Fibroblast of skin of left quadriceps (primary cell): ENCODE measurements at places on chromosomes 3 and 15.

DNA sequence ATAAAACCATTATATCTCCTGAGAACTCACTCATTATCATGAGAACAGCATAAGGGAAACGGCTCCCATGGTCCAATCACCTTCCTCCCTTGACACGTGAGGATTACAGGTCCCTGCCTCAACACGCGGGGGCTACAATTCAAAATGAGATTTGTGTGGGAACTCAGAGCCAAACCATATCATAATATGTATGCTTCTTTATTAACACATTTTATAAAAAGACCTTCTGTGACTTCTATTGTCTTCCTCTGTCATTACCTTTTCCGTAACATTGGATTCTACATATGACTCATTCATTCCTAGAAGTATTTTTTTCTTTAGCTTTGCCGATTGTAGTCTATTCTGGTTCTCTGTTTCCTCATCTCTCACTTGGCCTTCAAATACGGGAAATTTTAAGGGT, 267.2 kb upstream of the ROBO1 start:
- DNase-seq, result no peak

GRCh38 chr15:32659340-32660155, 18.0 kb downstream of the SCG5 start:
- no peak for DNase-seq

DNA sequence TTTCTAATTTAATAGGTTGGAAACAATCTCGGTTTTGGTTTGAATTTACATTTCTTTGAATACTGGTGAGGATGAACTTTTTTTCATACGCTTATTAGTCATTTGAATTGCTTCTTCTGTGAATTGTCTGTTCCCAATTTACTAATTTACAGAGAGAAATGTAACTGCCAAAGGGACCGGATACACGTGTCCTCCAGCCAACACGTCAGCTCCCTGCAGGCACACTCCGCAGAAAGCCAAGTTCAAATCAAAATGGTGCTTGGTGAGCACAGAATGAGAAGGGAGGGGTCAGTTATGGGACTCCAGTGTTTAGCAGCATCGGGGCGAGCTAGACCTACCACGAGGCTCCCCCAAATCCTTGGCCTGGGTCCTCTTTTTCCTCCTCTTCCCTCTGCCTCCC, 10.8 kb upstream of the TSEN2 start:
- peak; percentile 53 for DNase-seq

DNA sequence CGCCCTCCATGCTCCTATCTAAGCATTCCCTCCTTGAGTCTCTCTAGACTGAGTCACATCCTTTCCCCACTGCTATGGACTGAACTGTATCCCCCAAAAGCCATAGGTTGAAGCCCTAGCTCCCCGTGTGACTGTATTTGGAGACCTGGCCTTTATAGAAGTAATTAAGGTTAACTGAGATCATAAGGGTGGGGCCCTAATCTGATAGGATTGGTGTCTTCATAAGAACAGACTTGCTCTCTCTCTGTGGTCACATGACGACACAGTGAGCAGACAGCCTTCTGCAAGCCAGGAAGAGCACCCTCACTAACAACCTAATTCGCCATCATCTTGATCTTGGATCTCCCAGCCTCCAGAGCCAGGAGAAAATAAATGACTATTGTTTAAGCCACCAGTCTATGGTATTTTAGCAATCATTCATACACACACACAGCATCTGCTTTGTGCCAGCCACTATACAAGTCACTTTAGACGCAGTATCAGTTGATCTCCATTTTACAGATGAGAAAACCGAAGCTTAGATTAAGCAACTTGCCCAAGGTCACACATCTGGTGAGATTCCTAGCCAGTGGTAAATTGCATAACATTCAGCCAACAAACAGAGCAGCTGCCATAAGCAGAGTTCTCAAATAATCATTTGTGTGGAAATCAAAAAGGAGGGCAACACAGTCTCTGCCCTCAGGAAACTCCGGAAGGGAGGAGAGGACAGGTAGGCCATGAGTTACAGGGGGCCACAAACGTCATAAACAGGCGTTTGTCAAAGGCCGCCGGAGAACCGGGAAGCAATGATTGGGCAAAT, 66.3 kb upstream of the HES1 start:
- DNase-seq, result no peak

- no peak for DNase-seq
These were observed 21.9 kb upstream of the SQOR start for GRCh38 chr15:45612790-45613415.

DNA sequence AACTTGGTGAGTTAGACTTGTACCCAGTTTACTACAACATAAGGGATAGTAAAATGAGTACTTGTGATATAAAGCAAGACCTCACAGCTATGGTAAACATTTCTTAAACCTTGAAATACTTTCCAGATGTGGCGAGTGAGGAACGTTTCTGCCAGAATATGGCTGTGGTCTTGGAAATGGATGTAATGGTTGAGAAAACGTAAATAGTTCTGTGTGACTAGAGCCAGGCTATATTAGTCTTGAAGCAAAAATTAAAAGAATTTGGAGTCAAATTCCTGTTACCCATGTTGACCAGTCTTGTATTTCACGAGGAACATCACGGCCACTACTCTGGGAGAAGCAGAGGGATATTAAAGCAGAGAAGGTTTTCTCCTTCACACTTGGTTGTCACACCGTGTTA, 15.3 kb downstream of the OR4F15 start:
- DNase-seq, result peak; percentile 47

DNA sequence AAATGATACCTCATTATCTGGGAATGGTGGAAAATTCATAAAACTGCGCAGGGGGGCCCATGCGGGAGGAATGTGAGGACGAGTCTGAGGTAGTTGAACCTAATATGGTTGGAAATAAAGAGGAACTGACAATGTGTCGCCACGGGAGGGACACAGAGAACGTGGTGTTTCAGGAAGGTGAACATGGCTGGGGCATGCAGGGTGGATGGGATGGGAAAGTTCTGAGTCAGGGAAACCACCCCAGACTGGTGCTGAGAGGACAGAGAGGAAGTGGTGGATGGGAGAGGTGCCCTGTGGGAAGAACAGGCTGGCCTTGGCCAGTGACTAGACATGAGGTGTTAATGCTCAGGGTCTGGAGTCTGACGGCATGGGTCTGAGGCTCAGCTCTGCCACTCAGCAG, 137.1 kb upstream of the WNT5A start:
- no peak for DNase-seq

- no peak for DNase-seq
These were observed 6.7 kb downstream of the PLIN1 start for GRCh38 chr15:89672221-89673164.

DNA sequence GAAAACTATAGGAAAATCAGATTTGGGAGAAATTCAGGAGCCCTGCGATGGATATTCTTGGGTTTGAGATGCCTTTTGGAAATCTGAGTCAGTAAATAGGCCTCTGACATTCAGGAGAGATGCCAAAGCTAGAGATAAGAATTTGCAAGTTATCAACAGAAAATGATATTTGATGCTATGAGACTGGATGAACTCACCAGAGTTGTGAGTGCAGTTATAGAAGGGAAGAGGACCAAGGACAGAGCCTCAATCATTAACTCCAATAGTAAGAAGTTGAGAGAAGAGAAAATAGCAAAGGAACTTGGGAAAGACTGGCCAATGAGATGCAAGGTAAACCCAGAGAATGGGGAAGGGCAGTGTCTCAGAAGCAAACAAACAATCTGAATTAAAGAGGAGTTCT, 7.9 kb upstream of the ANO10 start:
- DNase-seq, result no peak

DNA sequence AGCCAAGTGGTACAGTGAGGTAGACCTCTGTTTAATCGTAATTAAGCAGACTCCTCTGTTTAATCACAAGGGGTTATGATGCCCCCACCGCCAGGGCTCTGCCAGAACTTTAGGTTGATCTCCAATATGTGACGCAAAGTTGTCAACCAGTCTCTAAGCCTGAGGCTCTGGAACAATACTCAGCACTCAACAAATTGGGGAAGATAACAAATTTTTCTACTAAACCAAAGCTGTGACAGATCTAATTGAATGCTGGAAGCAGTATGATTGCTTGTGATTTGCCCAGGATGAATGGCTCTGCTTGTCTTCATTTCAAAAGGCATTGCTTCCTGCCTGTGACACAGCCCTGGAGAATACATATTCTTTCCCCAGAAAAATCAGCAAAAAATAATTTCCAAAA, 57.1 kb downstream of the SNTN start:
- DNase-seq, result no peak

DNA sequence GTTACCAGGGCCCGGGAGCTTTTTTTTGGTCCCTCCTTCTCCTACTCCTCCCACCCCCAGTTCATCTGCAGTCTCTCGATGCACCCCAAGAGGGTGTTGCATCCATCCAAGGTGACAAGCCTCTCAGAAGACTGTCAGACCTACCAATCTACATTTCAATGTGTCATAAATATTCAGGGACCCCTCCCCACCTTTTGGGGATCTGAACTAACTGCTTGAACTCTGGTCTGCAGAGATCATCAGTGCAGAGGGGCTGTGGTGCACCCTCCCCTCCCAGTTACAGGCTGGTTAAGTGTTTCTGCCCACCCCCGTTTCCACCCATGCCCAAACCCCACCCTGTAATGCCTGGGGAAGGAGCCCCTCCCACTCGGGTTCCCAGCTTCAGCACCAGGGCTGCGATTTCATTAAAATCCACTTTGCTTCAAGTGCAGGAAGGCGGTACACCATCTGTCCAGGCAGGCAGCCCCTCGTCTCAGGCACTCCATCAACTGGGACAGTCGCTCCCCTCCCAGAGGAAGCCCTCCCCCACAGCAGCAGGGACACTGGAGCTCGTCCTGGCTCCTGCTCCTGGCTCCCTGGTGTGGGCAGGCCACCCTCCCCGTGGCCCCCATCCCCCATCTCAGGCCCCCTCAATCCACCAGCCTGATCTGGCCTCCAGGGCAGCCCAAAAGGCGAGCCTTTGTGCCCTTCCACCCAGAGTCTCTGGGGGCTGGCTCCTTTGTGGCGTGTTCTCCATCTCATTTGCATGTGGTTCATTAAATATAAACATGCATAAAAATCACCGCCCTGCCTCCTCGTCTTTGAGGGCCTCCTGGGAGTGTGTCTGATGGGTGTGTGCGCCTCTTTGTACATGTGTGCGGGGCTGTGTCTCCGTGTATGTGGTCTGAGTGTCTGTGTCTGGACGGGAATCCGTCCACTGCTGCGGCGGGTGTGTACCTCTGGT, 32.3 kb downstream of the RNU5B-1 start:
- no peak for DNase-seq

- no peak for DNase-seq
These were observed 1207.6 kb downstream of the OTOL1 start for GRCh38 chr3:162704238-162704637.

DNA sequence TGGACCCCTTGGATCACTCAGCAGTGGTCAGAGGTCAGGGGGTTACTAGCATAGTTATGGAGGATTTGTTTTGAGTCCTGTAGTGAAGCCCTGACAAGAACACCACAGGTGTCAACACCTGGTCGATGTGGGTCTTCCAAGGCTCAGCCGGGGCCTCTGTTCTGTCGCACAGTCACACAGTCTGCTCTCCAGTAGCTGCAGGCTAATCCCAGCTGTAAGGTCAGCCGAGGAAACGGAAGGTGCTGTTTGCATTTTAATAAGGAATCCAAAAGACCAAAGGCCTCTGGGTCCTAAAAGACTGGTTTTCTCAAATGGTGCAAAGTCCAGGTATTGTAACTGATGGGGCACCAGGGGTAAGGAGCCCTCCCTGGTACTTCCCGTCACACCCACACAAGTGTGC, 71.7 kb downstream of the RPLP1 start:
- no peak for DNase-seq

DNA sequence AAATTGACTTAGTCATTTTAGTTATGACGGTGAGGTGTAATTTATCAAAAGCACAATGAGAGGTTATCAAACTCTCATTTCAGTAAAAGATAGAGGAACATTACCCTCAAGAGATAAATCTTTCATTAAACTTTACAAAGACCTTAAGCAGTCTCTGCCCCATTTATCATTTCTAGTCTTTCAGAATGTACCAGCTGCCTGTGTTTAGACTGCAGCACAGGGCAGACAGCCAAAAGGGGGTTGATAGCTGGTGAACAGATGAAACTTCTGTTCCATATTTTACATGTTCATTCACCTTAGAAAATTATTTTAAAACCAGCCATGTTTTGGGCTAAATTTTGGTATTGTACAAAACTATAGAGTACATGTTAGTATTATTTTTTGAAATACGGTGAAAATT, 514.6 kb upstream of the CNTN3 start:
- DNase-seq, result no peak

DNA sequence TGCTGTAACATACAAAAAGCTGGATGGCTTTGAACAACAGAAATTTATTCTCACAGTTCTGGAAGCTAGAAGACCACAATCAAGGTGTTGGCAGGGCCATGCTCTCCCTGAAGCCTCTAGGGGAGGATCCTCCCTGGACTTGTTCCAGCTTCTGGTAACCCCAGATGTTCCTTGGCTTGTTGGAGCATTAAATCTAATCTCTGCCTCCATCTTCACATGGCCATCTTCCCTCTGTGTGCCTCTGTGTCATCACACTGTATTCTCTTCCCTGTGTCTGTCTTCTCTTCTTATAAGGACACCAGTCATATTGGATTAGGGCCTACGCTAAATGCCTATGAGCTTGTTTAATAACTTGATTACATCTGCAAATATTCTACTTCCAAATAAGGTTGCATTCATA, 109.5 kb downstream of the STAG1 start:
- DNase-seq, result no peak

- no peak for DNase-seq
These were observed 2.8 kb upstream of the VILL start for GRCh38 chr3:37987751-37988179.

GRCh38 chr3:10352146-10352911, 31.4 kb upstream of the SEC13 start:
- DNase-seq, result no peak

DNA sequence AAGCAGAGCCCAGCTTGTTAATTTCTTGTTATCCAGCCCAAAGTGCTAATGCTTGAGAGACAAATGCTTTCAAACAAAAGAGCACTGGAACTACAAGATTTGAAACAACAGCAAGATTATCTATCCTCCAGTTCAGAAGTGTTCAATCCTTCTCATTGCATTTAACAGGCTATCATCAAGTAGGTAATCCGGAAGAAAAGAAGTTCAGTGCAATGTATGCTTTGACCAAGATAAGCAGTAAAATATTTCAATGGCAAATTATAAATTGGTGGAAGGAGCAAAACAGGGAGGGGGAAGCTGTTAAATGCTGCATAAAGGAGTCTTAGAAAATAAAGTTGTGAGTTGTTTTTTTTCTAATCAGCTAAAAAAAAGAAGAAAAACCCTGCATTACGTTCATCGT, 8.8 kb downstream of the LRIG1 start:
- DNase-seq, result no peak

DNA sequence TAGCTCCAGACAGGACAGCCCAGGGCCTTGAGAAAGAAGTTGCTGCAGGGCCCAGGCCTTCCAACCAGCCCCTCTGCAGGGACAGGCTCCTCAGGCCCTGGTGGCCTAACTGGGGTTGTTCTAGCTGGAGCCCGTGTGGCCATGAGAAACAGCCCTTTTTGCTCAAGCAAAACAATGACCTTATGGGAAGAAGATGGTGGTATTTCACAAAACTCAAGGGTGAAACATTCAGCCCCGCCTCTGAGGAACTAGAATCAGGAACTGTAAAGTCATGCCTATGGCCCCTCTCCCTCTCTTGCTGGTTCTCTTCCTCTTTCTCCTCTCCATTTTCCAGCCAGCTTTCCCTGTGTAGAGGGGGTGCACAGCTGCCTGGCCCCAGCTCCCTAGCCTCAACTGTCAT, 273.3 kb downstream of the RPLP1 start:
- no peak for DNase-seq

- peak; percentile 98 for DNase-seq
These were observed 16.1 kb downstream of the AMOTL2 start for GRCh38 chr3:134357914-134358811.
